ENCODE measurements at places on chromosomes 2 and 18.
A peak's percentile ranks its signal among the peaks of the same experiment; 100 is the strongest.

DNA sequence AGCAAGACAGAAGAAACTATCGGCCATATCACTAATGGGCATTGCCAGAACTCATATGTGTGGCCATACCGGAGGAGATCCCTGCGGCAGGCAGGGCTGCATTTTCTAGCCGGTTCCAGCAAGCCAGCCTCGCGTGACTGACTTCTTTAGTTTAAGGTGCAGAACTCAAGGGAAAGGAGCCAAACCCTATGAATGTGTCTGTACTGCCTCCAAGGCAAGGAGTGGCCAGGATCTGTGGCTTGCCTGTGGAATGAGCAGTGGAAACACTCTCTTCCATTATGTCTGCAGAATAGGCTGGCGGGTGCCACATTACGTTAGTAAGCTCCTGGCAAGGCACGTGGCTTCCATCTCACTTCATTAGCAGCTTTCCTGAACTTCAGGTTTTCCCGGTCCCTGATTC is 137.6 kb downstream of the ATL2 start:
- peak; percentile 95 for DNase-seq

DNA sequence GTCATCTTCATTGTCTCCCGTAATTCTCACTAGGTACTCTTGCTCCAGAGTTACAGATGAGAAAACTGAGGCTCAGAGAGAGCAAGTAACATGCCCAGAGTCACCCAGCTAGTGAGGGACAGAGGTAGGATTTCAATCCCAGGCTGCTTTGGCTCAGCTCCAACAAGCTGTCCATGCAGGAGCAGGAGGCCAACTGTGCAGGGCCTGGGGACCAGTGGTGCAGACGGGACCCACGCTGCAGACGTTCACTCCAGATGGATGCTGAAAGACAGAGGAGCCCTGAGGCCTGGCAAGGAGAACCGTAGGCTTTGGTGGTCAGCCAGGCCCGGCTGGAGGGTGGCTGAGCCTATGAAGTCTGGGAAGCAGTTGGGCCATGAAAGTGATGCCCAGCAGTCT is 102.6 kb downstream of the MCFD2 start:
- no peak for DNase-seq

DNA sequence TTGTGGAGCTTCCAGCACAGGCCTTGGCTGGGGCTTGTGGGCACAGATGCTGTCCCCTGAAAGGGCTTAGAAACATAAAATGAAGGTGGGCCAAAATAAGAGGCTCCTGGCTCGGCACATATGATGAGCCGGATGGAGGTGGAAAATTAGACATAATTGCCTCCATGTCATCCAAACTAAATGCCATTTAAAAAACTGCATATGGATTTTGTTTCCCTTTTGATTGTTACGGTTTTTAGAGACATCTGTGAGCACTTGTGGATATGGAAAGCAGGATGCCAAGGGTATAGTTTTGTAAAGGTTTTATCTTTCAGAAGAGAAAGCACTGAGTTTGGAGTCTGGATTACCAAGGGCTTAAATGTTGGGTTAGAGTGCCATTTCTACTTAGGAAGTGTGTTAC is 498.3 kb downstream of the RIT2 start:
- no peak for DNase-seq

- peak; percentile 15 for DNase-seq
These were observed 405.0 kb downstream of the XIRP2 start for GRCh38 chr2:167293172-167293781.

DNA sequence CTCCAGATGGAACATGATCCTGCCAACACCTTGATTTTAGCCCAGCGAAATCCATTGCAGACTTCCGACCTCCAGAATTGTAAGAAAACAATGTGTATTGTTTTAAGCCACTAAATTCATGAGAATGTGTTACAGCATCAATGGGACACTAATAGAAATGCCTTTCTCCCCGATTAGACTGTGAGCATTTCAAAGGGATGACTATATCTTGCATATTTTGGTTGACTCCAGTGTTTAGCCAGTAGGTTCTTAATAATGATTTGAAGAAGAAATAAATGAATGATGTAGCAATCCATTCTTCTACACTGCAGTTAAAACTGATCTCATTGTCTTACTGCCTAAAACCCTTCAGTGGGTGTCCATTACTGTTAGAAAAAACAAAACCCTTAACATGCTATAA is 67.4 kb upstream of the ACVR1C start:
- no peak for DNase-seq

- peak; percentile 46 for DNase-seq
These were observed 522.0 kb downstream of the SPAG16 start for GRCh38 chr2:213806125-213806726.

GRCh38 chr2:201821080-201821479 is 14.7 kb downstream of the CDK15 start:
- no peak for DNase-seq

- DNase-seq, result peak; percentile 93
These were observed 69.3 kb upstream of the MCFD2 start for GRCh38 chr2:46984642-46985476.

- DNase-seq, result no peak
These were observed 39.6 kb downstream of the RAB3GAP1 start for GRCh38 chr2:135091681-135092080.

DNA sequence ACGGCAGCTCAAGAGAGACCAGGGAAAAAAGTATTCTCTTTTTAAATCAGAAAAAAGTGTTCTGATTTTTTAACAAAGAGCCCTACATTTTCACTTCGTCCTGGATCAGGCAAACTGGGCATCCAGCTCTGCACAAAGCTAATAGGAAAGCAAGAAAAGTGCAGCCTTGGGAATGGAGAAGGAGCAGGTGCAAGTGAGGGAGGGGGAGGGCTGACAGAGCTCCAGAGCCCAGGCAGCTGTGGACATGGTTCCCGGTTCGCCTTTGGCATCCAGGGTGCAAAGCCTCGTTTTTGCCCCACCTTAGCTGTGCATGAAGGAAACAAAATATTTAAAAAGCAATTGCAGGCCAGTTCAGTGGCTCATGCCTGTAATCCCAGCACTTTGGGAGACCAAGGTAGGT is 82.2 kb downstream of the FAM124B start:
- DNase-seq, result no peak

GRCh38 chr18:31436825-31437224 is 10.7 kb upstream of the DSG3 start:
- peak; percentile 33 for DNase-seq

GRCh38 chr2:95060446-95061118 is 35.1 kb downstream of the MAL start:
- no peak for DNase-seq

- DNase-seq, result no peak
These were observed 181.3 kb downstream of the TMX3 start for GRCh38 chr18:68533641-68534040.

- no peak for DNase-seq
These were observed 49.5 kb downstream of the PLEKHB2 start for GRCh38 chr2:131154647-131155046.

DNA sequence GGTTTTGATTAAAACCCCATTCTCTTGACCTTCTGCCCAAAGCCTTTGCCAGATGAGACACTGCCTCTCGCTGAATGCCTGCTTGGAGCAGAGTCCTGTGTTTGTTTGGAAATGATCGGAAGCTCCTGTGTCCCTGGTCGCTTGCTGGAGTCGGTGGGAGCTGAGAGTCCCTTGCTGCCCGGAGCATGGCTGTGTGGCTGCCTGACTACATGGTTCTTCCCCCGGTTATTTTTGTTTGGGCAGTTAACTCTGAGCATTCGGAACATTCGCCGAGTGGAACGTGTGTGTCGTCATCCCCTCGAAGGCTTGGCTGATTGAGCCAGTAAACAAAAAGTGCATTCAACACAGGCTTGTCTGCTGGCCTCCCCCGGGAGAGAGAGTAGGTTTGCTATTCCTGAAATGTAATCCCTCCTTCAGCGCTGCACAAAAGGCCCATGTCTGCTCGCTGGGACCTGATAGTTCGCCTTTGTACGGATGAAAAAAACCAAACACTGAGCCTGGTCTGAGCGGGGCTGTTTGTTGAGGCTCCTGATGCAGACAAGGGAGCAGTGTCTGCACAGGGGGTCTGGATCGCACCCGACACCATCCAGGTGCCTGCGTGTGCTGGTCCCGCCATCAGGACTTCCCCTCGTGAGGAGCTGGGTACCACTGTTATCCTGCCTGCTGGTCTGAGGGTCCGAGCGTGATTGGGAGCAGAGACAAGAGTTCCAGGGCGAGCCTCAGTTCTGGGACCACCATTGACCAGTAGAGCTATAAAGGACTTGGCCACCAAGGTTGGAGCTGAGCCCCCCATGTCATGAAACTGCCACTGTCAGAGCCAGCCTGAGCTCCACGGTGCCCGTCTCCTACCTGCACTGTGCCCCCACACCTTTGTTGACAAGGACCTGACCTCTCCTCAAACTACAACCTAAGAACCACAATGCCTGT is 83.8 kb downstream of the AGAP1 start:
- DNase-seq, result no peak
